ENCODE measurements at places on chromosomes 3 and 15. TPM values are rescaled to one million over a fixed set of nuclear protein-coding genes. Genes with fewer than 3 reads are reported as not detected.

The GASK1A gene
- total RNA-seq, result 3.7 TPM

The WDR93 gene
- not detected for total RNA-seq

The SLC28A1 gene
- total RNA-seq, result not detected

The LDHAL6B gene
- total RNA-seq, result not detected

The NOX5 gene
- not detected for total RNA-seq

The GOLGA8R gene
- total RNA-seq, result 3.5 TPM

The COPS2 gene
- total RNA-seq, result 68.1 TPM

The GAP43 gene
- total RNA-seq, result 0.53 TPM

The GOLGA8S gene
- total RNA-seq, result 0.86 TPM

The CLEC3B gene
- total RNA-seq, result 133 TPM

The SLC9A9 gene
- total RNA-seq, result 8.3 TPM

The PLXNA1 gene
- 17.8 TPM for total RNA-seq

The RARRES1 gene
- total RNA-seq, result 62.9 TPM

Measured in right cardiac atrium (tissue), 5 donors.